ENCODE measurements at places on chromosomes 2 and 18. TPM values are rescaled to one million over a fixed set of nuclear protein-coding genes. Genes with fewer than 3 reads are reported as not detected.

GRCh38 chr2:233026198-233026813 lies 6.2 kb upstream of the NEU2 start:
- DNase-seq, result peak; percentile 37

DNA sequence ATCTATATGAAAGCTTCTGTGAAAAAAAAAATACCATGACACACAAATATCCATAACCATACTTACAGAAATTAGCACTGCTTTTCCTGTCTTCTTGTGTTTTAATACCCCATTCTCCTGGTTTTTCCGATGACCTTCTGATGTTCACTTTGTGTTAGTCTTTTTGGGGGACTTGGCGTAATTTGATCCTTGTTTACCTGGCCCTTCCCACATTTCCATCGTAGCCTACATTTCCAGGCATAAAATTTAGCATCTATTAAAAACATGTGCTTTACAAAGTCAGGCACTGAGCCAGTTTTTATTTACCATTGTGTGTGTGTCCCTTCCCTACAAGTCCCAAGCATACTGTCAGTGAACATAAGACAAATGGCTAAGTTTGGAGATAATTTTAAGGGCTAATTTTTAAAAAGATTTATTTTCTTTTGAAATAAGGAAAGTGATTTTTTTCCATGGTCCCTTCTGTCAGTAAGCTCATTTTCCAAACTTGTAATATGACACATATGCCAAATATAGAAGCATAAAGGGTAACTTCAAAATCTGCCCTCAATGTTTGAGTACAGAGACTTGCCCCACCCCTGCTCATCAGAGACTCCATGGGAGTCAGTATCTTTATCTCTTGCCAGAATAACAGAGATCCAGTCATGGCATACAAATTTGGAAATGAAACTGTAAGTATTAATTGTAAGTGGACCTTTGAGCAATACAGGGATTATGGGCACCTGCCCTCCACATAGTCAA lies 27.3 kb downstream of the SESTD1 start:
- DNase-seq, result no peak

GRCh38 chr18:13241893-13242175 lies 23.3 kb downstream of the LDLRAD4 start:
- DNase-seq, result no peak

- DNase-seq, result no peak
These were observed 13.0 kb downstream of the UXS1 start for GRCh38 chr2:106181064-106181463.

- DNase-seq, result peak; percentile 52
These were observed 31.9 kb upstream of the NRP2 start for GRCh38 chr2:205650450-205650849.

- DNase-seq, result no peak
These were observed 88.9 kb upstream of the BCL2L11 start for GRCh38 chr2:111031546-111032478.

- DNase-seq, result no peak
These were observed 8.4 kb downstream of the SANBR start for GRCh38 chr2:61074100-61074499.

DNA sequence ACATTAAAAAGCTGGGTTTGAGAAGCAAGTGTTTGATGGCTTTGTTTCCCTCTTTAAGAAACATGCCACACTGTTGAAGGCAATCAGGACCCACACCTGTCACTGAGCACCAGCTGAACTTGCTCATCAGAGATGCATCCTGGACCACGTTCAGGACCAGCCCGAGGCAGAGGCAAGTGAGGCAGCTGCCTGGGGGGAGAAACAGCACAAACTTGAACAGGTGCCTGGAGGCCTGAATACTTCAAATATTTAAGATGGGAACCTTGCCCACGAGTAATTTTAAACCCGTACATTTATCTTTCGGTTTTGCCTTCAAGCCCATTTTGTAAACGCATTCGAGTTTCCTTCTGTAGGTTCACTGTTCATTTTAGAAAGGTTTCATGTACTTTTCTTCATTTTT lies 421.3 kb downstream of the NYAP2 start:
- DNase-seq, result no peak

- DNase-seq, result no peak
These were observed 24.5 kb upstream of the GIGYF2 start for GRCh38 chr2:232672588-232672987.

DNA sequence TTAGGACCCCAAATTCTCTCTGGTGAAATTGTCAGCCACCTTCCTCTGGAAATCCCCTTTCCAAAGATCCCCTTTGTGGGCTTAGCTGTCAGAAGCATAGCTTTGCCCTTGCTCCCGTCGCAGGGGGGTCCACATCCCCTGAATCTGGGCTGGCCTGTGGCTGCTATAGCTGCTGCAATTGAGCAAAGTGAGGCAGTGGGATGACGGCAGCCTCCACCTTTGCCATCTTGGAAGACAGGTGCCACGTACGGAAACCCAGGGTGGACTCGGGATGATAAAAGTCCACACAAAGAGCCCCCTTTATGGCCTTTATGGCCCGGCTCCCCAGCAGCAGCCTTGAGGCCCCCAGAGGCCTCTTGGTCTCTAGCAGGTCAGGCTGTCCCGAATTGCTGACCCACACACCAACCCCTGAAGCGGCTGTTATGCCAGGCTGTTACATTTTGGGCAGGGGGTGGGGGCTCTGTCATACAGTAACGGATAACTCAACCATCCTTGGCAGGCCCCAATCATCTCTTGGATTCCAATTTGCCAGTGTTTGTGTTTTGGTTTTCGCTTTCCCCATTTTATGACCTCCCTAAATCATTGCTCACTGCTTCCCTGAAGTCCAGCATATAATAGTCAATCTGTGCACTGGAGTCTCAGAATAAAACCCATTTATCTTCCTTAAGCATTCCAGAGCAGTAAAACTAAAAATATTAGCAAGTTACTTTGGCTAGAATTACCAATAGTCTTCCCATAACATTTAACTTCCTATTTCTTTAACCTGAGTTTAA lies 33.2 kb upstream of the ID2 start:
- DNase-seq, result no peak

- no peak for DNase-seq
These were observed 174.6 kb upstream of the PID1 start for GRCh38 chr2:229445501-229446211.

GRCh38 chr2:48148841-48149430 lies 242.6 kb upstream of the FBXO11 start:
- no peak for DNase-seq

DNA sequence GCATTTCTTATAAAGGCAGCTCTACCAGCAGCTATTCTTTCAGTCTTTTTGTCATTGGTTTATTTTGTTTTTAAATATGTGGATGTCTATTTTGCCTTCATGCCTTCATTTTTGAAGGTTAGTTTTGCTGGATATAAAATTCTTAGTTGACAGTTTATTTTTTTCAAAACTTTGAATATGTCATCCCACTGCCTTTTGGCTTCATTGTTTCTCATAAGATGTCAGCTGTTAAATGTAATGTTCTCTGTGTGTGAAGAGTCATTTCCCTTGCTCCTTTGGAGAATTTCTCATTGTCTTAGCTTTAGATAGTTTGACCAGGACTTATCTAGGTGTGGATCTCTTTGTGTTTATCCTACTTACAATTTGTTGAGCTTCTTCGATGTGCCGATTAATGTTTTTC lies 213.5 kb downstream of the KIAA1328 start:
- DNase-seq, result no peak

Gene HMSD
- 0.29 TPM for total RNA-seq

Gene IL1RL1
- 4.7 TPM for total RNA-seq

Gene CD8B2
- not detected for total RNA-seq

Gene HOXD13
- not detected for total RNA-seq

Gene TRIM43
- not detected for total RNA-seq

Gene IL36B
- total RNA-seq, result not detected

Gene STON1
- total RNA-seq, result 2.0 TPM

Gene ITGA6
- 87.0 TPM for total RNA-seq

Gene UNC50
- 35.3 TPM for total RNA-seq

Gene GBX2
- 4.8 TPM for total RNA-seq

Gene APLF
- 2.3 TPM for total RNA-seq
